Natural killer cell (primary cell): ENCODE measurements at places on chromosomes 13 and 19. TPM values are rescaled to one million over a fixed set of nuclear protein-coding genes. Genes with fewer than 3 reads are reported as not detected.

GRCh38 chr13:87302931-87303330 is 368.2 kb upstream of the SLITRK5 start:
- no peak for DNase-seq

DNA sequence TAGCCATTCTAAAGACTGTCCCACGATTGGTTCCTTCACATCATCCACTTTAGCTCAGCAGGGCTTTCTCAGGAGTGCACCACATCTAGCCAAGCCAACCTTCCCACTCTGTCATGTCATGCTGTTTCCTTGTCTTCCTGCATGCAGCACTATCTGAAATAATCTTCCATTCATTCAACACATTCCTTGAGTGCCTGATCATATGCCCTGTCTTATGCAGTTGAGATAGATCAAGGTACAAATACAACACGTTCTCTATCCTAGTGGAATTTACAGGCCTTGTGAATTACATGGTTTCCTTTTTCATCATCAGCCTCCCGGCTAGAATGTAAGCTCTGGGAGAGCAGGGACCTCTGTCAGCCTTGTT is 6.8 kb upstream of the MRPS31 start:
- DNase-seq = no peak

GRCh38 chr19:30640252-30640965 is 268.2 kb downstream of the ZNF536 start:
- no peak for DNase-seq

GRCh38 chr13:104106705-104107393 is 1040.6 kb upstream of the SLC10A2 start:
- DNase-seq = no peak

- no peak for DNase-seq
Observed at GRCh38 chr13:37645181-37645740, 46.7 kb upstream of the POSTN start.

DNA sequence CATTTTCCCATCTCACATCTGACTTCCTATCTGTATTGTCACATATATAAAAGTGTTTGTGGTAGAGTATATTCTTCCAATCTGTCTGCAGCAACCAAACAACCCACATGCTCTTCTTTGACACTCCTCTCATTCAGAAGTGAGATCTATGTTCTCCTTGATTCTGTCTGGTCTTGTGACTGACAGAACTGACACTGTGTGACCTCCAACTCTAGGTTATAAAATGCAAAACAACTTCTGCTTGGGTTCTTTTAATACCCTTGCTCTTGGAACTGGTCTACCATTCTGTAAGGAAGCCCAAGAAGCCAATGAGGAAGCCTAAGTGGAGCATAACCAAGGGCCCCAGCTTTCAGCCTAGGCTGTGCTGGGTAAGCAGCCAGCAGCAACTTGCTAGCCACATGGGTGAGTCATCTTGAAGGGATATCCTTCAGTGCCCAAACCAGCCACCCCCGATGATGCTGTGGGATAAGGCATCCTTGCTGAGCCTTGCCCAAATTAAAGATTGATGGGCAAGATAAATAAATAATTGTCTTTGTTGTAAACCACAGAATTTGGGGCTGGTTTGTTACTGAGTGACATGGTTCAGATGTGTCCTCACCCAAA is 18.4 kb upstream of the ITM2B start:
- peak; percentile 50 for DNase-seq

DNA sequence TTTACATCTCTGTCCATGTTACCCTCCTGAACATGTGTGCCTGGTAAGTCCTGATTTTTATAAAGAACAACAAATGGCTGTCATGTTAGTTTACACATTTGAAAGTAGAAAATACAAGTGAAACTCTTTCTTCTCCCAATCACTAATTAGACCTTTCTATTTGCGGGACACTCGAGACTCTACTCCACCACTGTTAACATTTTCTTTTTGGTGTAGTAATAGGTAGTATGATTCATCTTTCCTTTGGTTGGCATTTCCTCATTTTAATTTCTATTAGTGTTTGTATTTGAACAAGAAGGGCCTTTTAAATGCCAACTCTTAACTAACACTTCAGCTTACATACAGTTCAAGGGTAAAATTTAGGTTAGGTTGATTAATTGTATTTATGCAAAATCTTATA is 371.1 kb downstream of the PCDH9 start:
- no peak for DNase-seq

DNA sequence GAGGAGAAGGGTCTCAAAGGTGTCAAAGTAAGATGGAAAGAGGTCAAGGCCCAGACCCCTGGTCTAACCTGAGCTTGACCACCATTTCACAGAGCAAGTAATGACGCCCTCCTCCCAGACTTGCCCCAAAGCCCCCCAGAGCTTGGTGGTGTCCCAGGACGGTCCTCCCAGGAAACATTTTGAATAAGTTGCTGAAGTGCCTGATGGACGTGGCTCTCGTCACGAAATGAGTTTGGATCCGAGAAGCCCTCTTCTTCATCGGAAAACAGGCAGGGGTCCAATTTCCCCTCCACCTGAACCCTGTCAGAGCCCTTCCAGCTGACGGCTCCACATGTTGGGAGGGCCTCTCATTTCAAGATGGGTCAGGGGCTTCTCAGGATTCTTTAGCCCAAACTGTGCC is 54.5 kb upstream of the TPM4 start:
- no peak for DNase-seq

DNA sequence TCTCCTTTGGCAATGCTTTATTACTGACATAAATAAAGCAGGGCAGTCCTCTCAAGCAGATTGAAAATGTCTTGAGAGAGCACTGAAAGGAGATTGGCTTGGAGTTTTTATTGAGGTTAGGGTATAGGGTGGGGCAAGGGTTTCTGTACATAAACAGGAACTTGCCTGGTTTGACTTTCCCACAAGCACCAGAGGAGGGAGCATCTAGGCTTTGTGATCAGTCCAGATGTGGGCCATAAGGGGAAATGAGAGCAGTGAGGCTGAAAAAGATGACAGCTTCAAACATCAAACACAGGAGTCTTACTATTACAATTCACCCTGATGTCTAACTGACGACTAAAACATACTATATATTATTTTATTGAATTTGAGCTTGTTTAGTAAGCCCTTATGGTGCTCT is 260.9 kb downstream of the MTUS2 start:
- DNase-seq = no peak

- DNase-seq = peak; percentile 44
Observed at GRCh38 chr13:32911506-32911905, 104.7 kb upstream of the KL start.

DNA sequence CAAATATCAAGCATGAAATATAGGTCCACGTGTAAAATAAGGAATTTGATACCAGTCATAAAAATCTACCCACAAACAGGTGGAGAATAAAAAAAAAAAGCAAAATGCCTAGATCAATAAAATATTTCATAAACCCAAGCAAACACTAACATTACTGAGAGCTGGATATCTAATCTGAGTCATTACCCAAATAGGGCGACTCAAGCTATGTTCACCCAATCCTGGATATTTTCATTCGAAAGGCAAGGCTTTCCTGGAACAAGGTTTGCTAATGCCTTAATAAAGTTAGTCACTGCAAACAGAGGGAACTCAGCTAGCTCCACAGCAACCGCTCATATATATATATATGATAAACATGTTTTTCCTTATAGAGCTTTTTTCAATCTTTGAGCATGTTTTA is 33.5 kb upstream of the TM9SF2 start:
- DNase-seq = no peak

GRCh38 chr19:16566161-16566560 is 6.1 kb downstream of the SLC35E1 start:
- peak; percentile 57 for DNase-seq

GRCh38 chr19:5645409-5645808 is 22.5 kb downstream of the SAFB start:
- DNase-seq = no peak

DNA sequence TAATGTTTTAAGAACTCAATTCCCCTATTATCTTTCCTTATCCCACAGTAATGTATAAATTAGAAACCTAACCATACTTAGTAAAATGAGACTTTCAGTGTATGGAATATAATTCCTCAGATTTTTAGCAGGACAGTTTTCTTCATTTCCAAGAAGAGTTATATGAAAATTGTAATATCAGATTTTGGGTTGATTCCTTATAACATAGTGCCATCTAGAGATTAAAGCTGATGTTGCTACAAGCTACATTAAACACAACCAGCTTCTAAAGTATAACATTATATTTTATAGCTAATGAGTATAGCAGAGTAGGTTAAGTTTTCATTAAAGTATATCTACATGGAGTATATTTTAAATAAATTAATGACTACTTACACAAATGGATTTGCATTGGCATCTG is 99.7 kb upstream of the MIR17HG start:
- no peak for DNase-seq

- no peak for DNase-seq
Observed at GRCh38 chr19:56141417-56141993, 418 bp downstream of the ZNF444 start.

GRCh38 chr19:28309070-28309469 is 903.9 kb downstream of the UQCRFS1 start:
- no peak for DNase-seq

GRCh38 chr13:43805071-43805468 is 18.3 kb upstream of the ENOX1 start:
- DNase-seq = no peak

GRCh38 chr19:46431824-46432223 is 3.1 kb upstream of the PNMA8C start:
- DNase-seq = no peak

DNA sequence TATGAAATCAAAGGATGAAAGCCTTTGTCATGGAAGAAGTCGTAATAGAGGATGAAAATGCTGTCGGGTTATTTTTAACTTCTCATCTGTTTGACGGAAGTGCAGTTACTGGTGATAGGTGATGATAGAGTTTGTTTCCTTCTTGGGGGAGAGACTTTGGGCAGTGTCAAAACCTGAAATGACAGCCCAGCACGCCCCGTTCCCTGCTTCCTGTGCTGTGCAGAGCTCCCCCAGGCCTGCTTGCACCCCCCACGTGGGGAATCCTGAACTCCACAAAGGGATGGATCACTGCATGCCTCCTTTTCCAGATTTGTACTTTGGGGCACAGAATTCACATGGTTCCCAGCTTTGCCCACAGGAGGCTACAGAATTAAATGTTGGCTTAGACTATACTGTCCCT is 102.7 kb downstream of the ATP11A start:
- DNase-seq = no peak

The ZNF234 gene
- total RNA-seq = 5.5 TPM

The ZNF223 gene
- 3.3 TPM for total RNA-seq

The UGGT2 gene
- total RNA-seq = 1.3 TPM

The SLC10A2 gene
- not detected for total RNA-seq

The PGLYRP2 gene
- total RNA-seq = 0.28 TPM

The GPR42 gene
- 1.5 TPM for total RNA-seq
